Naive thymus-derived CD8-positive, alpha-beta T cell (primary cell): ENCODE measurements at places on chromosomes 16 and 17.

DNA sequence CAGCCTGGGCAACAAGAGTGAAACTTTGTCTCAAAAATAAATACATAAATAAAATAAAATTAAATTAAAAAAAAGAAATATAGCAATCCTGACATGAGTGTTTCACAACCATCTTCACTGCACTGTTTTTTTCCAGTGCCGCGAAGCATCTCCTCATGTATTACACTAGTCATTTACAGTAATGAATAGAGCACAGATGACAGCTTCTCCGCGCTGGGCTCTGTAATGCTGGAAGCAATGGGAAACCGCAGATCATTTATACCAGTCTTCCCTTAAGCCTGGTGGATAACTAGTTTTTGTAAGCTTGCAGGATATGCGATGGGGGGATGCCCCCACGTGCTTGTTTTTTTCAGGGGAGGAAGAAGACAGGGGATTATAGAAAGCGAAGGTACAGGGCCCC lies 86.9 kb downstream of the MYH13 start:
- DNase-seq: no peak

DNA sequence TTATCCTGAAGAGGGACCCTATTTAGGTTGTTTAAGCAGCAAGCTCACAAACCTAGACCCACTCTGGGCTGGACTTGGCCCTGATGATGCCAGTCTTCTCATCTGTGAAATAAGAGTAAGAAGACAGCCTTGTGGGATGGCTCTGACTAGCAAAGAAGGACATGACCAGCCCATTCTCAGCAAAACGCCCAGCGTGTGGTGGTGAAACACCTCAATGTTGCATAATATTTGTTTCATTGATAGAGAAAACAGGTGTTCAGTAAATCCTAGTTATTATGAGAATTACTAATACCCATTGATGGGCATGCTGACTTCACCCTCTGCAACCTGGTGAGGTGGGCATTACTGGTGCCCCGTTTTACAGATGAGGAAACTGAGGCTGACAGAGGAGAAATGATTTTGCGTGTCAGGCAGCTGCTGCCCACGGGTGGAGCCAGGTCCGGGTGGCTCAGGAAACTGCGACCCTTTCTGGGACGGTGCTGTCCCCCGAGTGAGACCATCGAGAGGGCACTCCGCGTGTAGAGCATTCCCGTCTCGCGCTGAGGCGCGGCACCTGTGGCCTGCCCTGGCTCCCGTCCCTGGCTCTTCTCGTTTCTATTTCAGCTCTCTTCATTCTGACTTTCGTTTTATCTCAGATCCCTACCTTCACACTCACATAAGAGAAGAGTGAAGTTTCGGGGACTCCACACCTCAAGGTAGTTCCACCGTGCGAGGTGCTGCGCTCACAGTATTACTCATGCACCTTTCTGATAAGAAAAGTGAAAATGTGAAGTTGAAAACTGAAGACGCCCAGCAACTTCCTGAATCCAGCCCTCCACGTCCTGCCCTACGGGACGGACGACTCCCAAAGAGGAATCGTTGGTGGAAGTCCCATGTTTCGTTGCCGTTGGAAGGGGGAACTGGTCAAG lies 48.5 kb downstream of the IRF8 start:
- DNase-seq: no peak

DNA sequence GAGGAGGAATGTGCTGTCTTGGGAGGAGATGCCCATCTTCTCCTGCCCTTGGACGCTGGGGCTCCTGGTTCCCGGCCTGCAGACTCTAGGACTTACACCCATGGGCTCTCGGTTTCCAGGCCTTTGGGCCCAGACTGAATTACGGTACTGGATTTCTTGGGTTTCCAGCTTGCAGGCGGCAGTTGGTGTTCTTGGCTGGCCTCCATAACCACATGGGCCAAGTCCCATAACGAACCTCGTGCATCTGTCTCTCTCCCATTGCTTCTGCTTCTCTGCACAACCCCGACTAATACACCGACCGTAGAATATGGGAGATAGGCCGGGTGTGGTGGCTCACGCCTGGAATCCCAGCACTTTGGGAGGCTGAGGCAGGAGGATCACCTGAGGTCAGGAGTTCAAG lies 162.6 kb downstream of the SDK2 start:
- DNase-seq: no peak

GRCh38 chr16:29699324-29700219 lies 20.6 kb downstream of the QPRT start:
- DNase-seq: no peak

- no peak for DNase-seq
Observed at GRCh38 chr17:59676716-59677115, 30.5 kb downstream of the PTRH2 start.

DNA sequence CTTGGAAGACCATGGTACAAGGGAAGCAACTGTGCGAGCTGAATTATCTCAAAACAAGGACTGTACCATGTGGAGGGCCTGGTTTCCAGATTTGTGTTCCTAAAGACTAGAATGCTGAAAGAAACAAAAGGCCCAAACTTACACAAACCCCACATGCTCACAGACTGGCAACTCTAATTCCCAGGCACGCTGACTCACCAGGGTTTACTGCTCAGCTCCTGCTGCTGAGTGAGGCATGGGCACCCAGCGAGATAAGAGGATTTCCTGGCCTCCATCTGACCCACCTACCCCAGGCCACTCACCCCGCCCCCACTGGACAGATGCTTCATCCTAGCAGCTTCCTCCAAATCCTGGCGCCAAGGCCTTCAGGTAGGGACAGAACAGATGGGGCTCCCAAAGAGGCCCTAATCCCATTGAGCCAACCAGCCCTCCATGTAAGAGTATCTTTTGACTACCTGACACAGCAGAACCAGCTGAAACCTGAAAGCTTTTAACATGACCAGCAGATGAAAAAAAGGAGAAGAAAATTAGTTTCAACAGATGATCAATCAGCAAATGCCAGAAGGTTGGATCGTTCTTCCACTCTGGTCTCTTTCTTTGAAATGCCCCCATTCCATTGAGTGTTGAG lies 33.9 kb downstream of the DCUN1D3 start:
- DNase-seq: no peak

- no peak for DNase-seq
Observed at GRCh38 chr17:62723842-62724241, 84.3 kb downstream of the MARCHF10 start.

- DNase-seq: no peak
Observed at GRCh38 chr16:56932721-56933619, 1.0 kb downstream of the HERPUD1 start.

GRCh38 chr17:75899353-75899752 lies 2.6 kb upstream of the TRIM65 start:
- DNase-seq: no peak

- no peak for DNase-seq
Observed at GRCh38 chr16:71852561-71852960, 6.8 kb downstream of the ATXN1L start.

GRCh38 chr16:11331967-11332366 lies 13.3 kb upstream of the RMI2 start:
- no peak for DNase-seq

GRCh38 chr16:84892097-84892496 lies 72.3 kb downstream of the CRISPLD2 start:
- no peak for DNase-seq

GRCh38 chr17:9242497-9242881 lies 221.2 kb downstream of the NTN1 start:
- DNase-seq: no peak

- no peak for DNase-seq
Observed at GRCh38 chr17:77726549-77727006, 231.9 kb upstream of the TNRC6C start.

DNA sequence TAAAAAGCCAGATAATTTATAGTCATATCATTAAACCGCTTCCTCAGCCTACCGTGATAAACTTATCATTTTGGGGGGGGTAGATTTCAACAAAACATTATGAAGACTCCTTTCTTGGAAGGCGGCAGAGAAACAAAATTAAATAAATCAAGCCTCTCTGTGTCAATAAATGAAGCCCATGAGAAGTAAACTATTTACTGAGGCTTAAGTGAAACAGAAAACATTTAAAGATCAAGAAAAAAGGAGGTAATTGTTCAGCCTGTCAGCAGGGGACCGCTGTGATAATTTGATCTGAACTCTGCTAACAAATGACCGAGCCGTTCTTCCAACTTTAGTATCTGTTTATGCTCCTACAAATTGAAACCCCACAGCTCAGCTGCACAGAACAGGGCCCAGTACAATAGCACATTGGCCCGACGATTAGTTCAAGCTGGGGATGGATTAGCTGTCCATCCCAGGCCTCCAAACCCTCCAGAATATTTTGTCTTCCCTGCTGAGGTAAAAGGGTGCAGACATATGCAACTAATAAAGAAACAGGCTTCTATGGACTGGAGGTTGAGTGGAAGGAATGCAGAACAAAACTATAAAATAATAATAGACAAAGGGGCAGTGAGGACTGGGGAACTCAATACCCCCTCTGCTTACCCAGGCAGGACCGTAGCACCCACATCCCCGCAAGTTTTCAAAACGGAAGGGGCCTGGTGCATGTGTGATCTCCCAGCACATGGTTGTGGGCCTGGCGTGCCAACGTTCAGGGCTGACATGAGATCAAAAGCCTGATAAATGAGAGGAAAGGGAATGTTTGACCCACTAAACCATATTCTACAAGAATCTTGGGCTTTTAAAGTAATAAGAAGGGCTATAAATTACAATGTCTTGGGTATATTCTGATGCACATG lies 298.1 kb upstream of the IRX5 start:
- no peak for DNase-seq

DNA sequence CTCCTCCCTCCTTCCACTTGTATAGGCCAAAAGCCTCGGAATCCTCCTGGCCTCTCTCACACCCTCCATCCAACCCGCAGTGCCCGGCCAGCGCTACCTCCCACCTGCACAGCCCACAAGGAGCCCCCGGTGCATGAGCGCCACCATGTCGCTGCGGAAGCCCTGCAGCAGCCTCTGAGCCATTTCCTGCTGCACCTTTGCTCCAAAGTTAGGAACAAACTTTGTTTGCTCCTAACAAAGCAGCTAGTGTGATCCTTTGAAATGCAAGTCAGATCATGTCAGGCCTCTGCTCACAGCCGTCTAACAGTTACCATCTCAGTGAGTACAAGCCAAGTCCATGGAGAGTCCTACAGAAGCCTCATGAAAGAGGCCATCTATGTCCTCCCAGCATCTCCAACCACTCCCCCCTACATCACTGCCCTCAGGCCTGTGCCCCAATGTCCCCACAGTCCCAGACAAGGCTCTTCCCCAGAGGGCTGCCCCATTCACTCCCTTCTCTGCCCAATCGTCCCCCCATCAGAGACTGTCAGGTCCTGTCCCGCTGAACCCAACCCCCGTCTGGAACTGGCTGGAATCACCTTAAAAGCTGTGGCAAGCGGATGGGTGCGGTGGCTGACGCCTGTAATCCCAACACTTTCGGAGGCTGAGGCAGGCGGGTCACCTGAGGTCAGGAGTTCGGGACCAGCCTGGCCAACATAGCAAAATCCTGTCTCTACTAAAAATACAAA lies 7.5 kb downstream of the DCAKD start:
- DNase-seq: no peak

- no peak for DNase-seq
Observed at GRCh38 chr16:72677662-72678447, 370.1 kb downstream of the ZFHX3 start.

GRCh38 chr17:31291820-31292219 lies 5.2 kb downstream of the OMG start:
- no peak for DNase-seq

DNA sequence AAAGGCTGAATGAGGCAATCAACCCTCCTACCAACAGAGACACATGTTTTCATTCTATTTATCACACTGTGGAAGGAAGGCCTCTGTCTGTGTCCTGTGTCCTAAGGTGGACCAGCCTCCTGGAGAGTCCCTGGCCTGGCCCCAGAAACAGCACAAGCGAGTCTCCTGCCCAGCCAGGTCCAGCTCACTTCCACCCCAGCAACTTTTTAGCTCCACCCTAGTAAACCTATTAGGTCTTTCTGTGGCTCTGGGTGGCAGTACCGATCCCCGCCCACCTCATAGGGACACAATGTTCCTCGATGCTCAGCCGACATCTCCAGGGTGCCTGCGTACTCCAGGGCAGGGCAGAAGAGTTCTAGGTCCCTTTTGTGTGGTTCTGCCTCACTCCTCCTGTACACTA lies 10.7 kb downstream of the DRC3 start:
- DNase-seq: no peak

GRCh38 chr17:77510133-77510796 lies 369.5 kb downstream of the SEC14L1 start:
- DNase-seq: peak; percentile 49

DNA sequence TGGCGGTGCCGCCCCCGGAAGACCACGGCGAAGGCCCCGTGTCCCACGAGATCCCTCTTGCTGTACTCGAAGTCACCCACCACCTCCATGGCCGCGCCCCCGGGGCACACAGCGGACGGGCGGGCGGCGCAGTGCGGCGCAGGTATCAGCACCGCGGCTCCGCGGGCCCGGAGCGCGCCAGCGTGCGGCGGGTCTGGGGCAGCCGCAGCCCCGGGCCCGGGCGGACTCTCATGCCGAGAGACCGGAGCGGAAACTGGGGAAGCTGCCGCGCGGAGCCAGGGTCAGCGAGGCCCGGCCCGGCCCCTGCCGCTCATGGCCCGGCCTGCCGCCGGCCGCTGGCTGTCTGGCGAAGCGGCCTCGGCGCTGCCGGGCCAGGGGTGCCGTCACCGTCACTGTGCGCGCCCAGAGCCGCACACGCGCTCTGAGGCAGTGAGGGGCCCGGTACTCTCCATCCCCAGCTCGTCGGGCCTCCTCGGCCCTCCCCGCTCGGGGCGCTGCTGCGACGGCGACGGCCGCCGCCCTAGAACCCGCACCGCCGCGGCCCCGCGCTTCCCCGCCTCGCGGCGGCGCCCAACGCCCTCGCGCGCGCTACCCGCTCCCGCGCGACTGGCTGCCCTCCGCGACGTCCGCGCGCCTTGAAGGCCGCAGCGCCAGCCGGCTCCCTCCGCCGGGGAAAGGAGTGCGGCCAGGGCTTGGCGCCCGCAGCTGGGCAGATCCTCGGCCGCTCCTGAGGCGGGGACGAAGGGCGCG lies at the start of gene ULK2:
TSS of gene ULK2 (minus strand) at position 608 of the 750 bp plus-strand sequence. CDS start at position 89, 519 bp downstream.
- peak; percentile 47 for DNase-seq

DNA sequence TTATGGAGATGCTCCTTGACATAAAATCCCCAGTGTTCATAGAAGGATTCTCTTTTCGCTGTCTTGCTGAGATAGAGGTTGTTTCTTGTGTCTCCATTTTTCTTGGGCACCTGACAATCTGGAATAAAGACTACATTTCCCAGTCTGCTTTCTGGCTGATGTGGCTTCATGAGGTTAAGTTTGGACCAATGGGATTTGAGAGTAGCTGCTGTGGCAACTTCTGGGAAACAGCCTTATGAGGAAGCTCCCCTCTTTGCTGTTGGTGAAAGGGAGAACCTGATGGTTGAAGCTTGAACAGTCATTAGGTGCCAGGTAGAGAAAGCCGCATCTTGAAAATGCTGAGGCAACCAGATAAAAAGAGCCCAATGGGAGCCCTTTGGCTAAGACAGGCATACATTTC lies 24.4 kb downstream of the HS3ST4 start:
- DNase-seq: no peak

DNA sequence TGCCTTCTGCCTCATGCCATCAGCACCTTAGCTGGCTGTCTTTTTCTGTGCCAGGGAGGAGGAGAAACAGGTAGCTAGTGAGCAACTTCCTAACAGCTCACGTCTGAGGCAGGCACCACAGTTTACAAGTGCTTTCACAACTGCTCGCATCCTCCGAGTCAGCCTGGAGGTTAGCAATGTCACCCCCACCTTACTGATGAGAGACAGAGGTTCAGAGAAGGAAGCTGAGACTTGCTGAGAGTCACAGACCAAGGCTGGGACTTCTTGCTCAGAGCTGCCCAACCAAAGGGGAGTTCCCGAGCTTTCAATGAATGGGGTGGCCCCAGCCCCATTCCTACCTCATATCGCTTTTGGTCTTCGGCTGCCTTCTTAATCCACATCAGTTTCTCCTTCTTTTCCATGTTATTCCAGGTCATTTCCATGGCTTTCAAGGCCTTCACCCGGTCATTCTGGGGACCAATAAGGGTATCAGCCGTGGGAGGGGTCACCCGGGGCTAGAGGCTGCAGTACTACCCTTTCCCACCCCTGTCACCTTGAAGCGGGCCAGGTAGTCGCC lies 9.6 kb downstream of the UBTF start:
- DNase-seq: no peak
